Activated CD8-positive, alpha-beta memory T cell treated with anti-CD3 and anti-CD28 coated beads, Interleukin-2, amount 10 ng/mL, durations not matched to agents 7 days and 5 days (primary cell): ENCODE measurements at places on chromosomes 5 and 9. TPM values are rescaled to one million over a fixed set of nuclear protein-coding genes. Genes with fewer than 3 reads are reported as not detected.

GRCh38 chr9:130499804-130500263 is 55.1 kb downstream of the ASS1 start:
- no peak for DNase-seq

DNA sequence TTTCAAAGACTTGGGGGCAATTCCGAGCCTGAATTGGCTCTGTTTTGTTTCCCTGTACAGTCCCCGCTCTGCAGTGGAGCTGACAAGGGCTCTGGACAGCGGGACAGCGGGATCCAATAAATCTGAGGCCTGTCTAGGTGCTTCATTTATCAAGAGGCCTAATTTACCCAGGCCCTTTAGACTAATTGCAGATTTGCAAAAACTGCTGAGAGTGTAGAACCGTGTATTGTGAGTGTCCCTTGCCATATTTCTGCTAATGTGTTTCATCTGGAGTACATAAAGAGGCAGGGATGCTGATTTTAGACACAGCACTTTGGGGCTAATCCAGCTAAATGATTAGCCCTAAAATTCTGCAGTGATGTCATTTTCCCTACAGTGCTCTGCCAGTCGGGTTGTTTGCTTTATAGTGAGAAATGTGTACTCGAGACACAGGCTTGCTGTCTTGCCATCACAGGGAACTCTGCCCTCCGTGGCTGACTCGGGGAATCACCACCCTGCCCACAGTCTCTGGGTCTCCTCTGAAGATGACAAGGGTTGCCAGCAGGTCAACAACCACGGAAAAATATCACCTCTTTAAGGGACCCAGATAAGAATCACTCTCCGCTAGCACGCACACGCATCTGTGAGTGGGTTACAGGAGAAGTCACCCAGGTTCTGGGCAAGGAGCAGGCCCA is 592.0 kb downstream of the BNC2 start:
- no peak for DNase-seq

DNA sequence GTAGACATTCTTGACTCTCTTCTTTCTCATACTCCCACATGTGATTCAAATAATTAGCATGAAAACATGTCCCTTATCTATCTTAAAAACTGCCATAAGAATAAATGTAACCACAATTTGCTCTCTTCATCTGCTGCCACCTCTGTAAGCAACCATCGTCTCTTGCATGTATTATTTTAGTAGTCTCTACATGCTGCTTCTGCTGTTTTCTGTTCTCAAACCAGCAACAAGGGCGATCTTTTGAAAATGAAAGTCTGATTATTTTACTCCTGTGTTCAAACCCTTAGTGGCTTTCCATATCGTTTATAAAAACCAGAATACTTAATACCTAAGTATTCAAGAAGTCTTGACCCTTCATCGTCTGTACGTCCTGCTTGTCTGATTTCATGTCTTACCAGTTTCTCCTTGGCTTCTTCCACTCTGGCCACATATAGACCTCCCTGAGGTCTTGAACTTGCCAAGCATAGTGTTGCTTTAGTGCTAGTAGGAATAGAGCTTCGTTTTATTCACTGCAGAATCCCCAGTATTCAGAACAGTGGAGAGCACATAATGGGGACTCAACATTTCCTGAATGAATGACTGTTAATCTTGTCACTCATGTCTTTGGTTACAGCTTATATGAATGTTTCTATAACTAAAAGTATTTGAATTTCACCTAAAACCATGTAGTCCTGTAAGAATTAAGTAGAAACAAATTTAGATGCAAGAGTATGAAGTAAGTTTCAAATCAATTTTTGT is 10.6 kb downstream of the CDC42SE2 start:
- DNase-seq, result no peak

DNA sequence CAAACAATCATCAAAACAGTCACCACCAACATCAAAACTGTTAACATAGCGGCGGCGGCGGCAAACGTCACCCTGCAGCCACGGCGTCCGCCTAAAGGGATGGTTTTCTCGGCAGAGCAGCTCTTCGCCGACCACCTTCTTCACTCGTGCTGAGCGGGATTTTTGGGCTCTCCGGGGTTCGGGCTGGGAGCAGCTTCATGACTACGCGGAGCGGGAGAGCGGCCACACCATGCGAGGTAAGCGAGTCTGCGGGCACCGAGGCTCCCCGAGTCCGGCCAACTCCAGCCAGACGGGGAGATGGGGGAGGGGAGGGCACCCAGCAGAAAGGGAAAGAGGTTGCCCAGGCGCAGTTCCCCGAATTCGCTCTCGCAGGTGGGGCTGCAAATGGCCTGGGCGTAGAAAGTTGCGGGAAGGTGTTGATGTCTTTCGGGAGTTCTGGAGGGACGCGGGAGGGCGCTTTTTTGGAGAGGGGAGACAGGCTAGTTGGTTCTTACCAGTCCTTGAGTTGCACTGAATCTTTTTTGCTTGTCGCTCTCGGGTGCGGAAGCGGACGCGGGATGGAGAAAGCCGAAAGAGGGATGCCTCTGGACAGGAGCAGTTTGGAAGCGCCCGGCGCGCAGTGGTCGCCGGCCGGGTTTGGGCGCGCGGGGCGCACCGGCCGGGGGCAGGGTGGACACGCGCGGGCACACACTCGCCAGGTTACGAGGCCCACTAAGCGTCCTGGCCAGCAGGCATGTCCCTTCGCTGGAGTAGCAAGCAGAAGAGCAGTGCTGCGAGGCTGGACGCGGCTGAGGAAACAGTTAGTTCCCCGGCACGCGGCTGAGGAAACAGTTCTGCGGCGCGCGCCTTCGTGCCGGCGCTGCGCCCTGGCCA is 849 bp downstream of the RORB start:
- DNase-seq, result peak; percentile 48

DNA sequence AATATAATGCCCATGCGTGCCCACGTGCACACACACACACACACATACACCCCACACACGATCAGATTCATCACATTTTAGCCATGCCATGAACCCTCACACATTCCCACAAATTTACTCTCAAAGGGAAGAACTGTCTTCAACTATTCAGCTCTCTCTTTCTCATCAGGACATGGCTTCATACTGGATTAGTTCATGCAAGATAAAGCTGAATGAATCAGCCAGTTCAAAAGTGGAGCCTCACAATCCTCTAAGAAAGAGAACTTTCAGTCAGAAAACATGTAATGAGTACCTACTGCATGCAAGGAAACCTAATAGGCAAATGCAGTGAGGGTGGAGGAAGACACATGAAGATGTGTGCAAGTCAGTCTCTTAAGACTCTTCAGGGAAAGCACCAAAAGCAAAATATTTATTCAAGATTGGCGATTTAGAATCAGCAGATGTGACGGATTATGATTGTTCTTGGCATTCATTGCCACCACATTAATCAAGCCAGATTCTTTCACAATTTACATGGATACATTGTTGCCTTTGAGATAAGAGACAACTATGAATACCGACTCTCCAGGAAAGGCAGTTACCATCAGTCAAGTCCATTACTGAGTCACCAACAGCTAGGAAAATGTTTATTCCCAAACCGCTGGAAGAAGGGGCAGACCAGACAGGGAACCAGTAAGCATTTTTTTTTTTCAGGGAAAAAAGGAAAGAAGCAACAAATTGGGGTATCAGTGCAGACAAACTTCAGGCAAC is 30.3 kb upstream of the PUM3 start:
- DNase-seq, result no peak

DNA sequence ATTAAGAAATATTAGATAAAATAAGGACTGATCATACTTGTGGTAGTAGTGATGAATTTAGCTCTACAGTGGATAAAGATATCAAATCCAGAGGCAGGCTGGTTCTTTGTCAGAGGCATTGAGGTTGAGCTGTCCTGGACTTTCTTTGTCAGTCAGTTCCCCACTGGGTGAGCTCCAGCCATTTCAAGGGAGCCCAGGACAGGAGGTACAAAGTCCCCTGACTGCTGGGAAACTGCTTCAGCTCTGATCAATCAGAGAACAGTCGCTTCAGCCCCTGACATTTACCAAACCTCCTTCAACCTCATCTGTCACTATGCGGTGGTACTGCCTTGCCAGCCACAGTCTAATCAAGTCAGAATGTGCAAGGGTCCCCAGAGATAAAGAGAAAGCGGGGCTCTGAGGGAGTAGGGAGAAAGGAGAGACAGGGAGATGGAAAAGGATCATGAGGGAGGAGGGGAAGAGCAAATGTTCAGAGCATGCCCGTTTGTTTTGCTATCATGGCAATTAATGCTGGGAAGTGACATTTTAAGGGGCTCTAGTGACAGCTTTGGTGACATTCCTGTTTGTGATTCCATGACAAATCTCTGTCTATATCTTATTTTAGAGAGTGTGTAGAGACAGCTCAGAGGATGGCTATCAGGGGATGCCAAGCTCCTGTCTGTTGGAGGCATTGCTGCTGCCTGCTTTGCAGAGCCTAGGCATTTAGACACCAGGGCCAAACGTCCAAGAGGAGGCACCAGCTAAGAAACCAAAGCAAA is 223.2 kb downstream of the ASTN2 start:
- no peak for DNase-seq

- DNase-seq, result no peak
Observed at GRCh38 chr5:138611678-138612218, 36.5 kb upstream of the HSPA9 start.

GRCh38 chr9:20303996-20304395 is 318.3 kb downstream of the MLLT3 start:
- DNase-seq, result no peak

GRCh38 chr9:129385211-129385934 is 207.3 kb upstream of the IER5L start:
- DNase-seq, result no peak

DNA sequence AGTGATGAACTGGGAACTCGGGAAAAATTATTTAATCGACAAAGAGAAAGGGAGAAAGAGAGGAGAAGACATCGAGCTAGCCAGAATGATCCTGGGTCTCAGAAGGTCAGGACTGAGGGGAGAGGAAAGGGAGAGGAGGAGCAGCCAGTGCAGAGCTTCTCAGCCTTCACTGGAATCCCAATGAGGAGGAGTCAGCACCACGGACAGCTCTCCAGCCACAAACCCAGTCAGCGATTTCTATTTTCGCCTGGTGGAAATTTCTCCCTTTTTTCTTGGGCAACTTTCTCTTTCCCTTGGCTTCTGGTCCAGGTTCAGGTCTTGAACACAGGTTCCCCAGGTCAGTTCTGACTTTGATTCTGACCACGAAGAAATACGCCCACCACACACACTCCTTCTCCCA is 1.6 kb upstream of the BRINP1 start:
- DNase-seq, result no peak

DNA sequence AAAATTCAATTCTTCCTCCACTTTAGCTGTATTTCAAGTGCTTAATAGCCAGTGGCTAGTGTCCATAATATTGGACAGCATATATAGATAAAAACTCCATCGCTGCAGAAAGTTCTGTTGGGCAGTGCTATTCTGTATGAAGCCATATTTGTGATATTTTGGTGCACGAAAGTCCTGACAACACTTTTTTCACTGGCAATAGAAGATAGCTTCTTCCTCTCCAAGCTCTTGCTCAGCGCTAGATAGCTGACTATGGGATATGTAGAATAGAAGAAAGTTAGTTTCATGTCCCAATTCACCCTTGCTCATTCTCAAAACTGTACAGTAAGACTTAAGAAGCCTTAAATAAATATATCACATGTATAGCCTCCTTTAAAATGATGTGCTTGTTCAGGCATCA is 269.9 kb downstream of the TLR4 start:
- DNase-seq, result no peak

- DNase-seq, result no peak
Observed at GRCh38 chr9:79221084-79221483, 350.7 kb upstream of the TLE4 start.

DNA sequence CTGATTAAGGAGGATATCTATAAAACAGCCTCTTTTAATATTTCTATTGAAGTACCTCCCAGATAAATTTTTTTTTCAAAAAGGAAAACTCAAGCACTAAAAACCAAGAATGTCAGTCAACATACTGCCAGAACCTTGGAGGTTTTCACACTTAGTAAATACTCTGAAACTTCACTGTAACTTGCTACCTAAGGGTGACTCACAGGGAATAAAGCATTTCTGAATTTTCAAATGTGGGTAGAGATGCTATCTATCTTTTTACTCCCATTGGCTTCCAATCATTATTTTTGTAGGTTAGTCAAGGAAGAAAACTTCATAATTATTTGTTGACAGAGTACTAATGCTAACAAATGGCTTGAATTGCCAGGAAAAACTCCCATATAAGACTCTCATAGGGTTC is 46.1 kb downstream of the SLC25A46 start:
- no peak for DNase-seq

DNA sequence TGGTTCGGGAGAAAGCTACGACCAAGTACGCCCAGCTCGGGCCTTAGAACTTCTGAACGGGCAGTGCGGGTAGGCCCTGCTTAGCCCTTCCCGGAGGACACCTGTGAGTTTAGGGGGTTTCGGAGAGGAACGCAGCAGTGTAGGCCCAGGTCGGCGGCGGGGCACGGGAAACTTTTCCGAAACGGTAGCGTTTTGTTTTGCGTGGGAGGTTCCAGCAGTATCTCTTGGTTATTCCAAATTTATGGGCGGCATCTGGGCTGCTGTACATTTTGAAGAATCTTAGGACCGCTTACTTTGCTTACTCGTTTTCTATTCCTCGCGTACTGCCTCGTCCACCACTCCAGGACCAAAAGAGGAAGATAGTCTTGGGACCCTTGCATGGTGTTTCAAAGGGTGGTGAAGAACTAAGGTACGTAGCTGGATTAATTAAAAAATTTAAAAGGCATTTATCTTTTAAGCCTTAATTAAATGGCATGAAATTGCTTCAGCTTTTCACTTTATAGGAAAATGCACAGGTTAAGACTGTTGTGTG is 492 bp downstream of the TENT2 start:
- no peak for DNase-seq

GRCh38 chr5:176793736-176794135 is 16.6 kb upstream of the UNC5A start:
- no peak for DNase-seq

GRCh38 chr5:126358525-126358924 is 64.7 kb upstream of the GRAMD2B start:
- peak; percentile 51 for DNase-seq

- no peak for DNase-seq
Observed at GRCh38 chr9:42386477-42386876, 203.0 kb downstream of the SPATA31A6 start.

GRCh38 chr9:29322240-29322639 is 1749.0 kb upstream of the C9orf72 start:
- DNase-seq, result no peak

DENND4C gene
- 38.6 TPM for total RNA-seq

PCDHB13 gene
- not detected for total RNA-seq

BTNL9 gene
- not detected for total RNA-seq

NKD2 gene
- 6.5 TPM for total RNA-seq

SAXO1 gene
- 0.12 TPM for total RNA-seq

SPATA31D4 gene
- total RNA-seq, result not detected
